ENCODE measurements at places on chromosomes 16 and 17.

DNA sequence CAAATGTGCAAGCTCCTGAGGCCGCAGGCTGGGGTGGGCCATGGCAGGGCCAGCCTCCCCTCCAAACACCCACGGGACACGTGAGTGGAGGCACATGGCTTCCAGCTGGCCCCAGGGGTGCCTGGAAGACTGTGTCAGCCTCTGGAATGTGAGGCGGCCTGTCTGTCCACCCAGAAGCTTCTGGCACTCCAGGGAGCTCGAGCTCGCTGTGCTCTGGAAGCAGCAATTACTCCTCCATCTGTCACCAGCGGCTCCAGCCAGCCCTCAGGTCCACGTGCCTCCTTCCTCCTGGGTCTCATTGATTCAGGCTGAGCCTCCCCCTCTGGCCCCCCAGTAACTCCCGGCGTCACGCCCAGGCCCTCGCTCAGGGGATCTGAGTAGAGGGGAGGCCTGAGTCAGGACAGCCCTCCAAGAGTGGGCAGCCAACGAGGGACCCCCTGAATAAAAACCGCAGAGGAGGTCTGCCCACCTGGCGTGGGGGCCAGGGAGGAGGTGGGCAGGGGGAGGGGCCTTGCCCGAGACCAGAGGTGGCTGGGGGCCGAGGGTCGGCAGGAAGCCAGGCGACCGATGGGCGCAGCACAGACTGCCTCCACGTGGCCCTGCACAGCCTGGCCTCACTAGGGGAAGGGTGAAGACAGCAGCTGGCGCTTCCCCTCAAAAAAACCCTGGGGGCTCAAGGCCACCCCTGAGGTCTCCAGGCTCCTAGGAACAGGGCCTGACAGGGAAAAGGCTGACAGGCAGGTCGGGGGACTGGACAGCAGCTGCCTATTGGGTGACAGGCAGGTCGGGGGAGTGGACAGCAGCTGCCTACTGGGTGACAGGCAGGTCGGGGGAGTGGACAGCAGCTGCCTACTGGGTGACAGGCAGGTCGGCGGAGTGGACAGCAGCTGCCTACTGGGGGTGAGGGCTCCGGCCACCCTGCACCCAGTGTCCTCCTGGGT, 11.9 kb downstream of the PIEZO1 start:
- DNase-seq = no peak

- DNase-seq = no peak
These were observed 10.6 kb upstream of the CD300A start for GRCh38 chr17:74455821-74456220.

- no peak for DNase-seq
These were observed 9.0 kb downstream of the C17orf99 start for GRCh38 chr17:78154903-78155811.

DNA sequence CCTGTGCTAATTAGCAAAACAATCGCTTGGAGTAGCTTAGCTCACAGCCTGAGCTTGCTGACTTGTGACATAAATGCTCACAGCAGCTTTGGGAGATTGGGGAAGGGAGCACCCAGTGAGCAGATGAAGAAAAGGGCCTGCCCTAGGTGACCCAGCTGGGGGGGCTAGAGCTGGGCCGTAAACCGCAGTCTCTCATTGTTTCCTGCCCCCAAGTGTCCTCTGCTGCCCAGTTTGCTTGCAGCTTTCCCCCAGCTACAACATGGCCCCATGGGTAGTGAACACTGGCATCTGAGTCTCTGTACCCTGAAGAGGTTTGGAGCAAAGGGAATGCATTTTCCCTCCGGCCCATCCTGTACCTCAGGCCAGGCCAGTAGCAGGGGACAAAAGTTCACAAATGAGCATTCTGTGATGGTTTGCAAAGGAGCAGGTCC, 349.4 kb downstream of the SLC39A11 start:
- DNase-seq = no peak

- no peak for DNase-seq
These were observed 65.0 kb downstream of the SMG6 start for GRCh38 chr17:2238432-2239169.

DNA sequence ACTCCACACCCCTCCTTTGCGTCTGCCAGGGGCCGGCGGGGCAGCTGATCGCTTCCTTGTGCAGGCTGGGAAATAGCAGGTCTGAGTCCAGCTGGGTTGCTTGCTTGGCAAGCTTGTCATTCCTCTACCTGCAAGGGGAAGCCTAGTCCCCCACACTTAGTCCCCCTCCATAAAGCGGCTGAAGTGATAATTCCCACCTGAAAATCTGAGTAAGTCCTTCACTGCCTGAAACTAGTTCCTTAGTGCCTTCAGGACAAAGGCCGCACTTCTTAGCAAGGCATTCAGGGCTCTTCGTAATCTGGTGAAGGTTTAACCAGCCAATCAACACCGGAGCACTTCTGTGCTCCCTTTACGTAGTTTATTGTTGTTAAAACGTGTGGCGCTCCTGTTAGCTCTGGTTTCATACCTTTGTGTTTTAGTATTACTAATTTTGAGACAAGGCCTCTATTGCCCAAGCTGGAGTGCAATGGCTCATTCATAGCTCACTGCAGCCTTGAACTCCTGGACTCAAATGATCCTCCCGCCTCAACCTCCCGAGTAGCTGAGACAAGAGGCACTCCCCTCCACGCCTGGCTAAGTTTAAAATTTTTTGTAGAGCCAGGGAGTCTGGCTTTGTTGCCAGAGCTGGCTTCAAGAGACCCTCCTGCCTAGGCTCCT, 817 bp downstream of the PSKH1 start:
- DNase-seq = no peak

GRCh38 chr17:43316522-43317142, 82.2 kb upstream of the ARL4D start:
- DNase-seq = peak; percentile 38

DNA sequence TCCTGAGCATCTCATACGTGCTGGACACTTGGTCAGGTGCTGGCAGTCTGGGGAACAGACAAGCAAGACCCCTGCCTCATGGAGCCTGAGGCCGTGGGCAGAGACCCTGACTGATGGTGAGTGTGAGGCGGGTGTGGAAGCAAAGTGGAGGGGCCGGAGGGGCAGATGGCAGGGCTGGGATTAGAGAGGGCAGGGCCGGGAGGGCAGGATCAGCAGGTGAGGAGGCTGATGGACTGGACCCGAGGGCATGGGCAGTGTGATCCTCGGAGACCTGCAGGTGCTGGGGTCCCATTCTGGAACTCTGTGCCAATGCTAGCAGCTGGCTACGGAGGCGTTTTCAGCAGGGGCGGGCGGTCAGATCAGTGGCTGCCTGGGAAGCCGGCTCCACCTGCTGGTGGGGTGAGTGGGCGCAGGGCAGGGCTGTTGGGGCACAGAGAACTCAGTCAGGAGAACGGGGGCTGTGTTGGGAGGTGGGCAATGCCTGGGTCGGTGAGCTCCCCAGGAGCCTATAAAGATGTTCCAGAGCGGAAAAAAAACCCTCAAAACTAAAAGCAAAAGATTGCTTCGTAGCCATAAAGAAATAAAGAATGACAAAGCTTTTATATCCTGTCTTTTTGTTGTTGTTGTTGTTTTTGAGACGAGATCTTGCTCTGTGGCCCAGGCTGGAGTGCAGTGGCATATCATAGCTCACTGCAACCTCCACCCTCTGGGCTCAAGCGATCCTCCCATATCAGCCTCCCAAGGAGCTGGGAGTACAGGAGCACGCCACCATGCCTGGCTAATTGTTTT, 8.9 kb upstream of the C16orf74 start:
- no peak for DNase-seq

GRCh38 chr16:2840914-2841313, 10.8 kb downstream of the ZG16B start:
- no peak for DNase-seq

- no peak for DNase-seq
These were observed 14.9 kb downstream of the SOX9 start for GRCh38 chr17:72135546-72136325.

- DNase-seq = no peak
These were observed 22.8 kb downstream of the OMG start for GRCh38 chr17:31274252-31274651.

DNA sequence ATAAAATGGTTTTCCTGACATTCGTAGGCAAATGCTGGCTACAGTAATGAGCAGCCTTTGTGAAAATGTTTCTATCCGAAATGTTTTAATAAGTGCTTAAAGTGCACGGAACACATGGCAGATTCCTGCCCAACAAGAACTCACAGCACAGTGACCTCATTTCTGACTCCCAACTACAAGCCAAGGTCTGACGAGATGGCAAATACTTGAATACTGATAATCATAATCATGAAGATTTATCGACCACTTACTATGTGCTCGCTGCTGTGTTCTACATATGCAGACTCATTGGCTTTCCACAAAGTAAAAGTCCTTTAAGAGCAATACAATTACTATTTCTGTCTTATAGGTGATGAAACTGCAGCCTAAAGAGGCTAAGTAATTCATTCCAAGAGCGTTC, 238.1 kb upstream of the CDH5 start:
- DNase-seq = no peak

Data from stimulated activated CD4-positive, alpha-beta T cell treated with anti-CD3 and anti-CD28 coated beads, Interleukin-1b, Interleukin-23, amount 100 ng/mL, for 48 hours (primary cell).